ENCODE measurements at places on chromosomes 4 and X. TPM values are rescaled to one million over a fixed set of nuclear protein-coding genes. Genes with fewer than 3 reads are reported as not detected.

- no peaks in the 10 kb centered on the region for H3K27me3 ChIP-seq
- H3K27ac ChIP-seq = no peak overlapping the region
- H3K4me3 ChIP-seq = no peak overlapping the region
- no peaks in the 10 kb centered on the region for H3K36me3 ChIP-seq
- no peaks in the 10 kb centered on the region for H3K4me1 ChIP-seq
Observed at GRCh38 chr4:173433447-173433846, 34.5 kb upstream of the SCRG1 start.

DNA sequence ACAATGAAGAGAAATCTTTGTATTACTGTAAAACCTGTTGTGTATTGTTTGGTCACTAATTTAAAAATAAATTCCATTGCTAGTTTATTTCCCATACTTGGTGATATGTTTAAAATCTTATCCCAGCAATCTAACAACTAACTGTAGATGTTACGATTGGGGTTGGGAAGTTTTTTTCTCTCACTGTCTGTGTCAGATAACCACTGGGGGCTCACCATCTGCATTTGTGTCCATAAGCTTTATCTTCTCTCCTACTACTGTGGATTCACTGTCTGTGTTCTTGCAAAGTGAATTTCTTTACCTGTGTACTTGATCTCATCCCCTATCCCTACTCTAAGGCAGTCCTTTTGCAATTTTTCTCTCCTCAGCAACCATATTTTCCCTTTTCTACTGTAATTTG lies 81.3 kb downstream of the STIM2 start:
- no peaks in the 10 kb centered on the region for H3K27me3 ChIP-seq
- peaks cover 7% of the 10 kb centered on the region for H3K4me1 ChIP-seq
- DNase-seq = no peak
- H3K4me3 ChIP-seq = no peak overlapping the region
- no peaks in the 10 kb centered on the region for H3K36me3 ChIP-seq

DNA sequence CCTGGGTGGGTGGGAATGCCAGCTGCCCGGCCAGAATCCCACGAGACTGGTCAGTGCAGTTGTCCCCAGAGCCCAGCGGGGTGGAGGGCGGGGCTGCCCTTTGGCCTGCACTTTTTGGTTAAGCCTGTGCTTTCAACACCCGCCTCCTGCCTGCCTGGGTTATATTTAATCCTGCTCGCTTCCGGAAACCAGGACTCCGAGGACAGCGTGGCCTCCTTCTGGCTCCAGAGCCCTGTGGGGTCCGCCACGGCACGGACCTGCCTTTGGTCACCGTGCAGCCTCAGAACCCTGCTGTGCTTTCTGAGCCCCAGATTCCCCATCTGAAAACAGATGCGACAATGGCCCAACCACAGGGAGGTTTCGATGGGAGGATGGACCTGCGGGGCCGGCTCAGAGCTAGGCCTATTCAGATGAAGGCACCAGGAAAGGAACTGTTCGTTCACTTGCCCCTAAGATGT lies 29.4 kb upstream of the KIAA0232 start:
- no peaks in the 10 kb centered on the region for H3K36me3 ChIP-seq
- no peak overlapping the region for H3K27ac ChIP-seq
- H3K4me3 ChIP-seq = no peak overlapping the region
- H3K4me1 ChIP-seq = no peaks in the 10 kb centered on the region

DNA sequence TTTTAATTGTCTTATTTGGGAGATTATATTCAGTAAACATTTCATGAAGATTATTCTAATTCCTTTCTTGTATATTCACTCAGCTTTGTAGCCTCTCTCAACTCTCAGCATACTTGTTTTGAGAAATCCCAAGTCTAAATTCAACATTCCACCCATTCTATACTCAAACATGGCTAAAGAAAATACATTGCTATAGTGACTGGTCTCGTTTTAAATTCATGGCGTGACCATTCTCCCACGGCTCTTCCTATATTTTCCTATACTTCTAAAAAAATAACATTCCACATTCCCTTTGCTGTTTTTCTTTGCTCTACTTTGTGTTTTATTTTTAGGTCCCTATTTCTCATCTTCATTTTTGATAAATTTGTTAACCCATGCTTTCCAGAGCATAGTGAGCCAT lies 49.2 kb upstream of the UGT2A1 start:
- H3K4me3 ChIP-seq = no peak overlapping the region
- H3K4me1 ChIP-seq = no peaks in the 10 kb centered on the region
- no peaks in the 10 kb centered on the region for H3K36me3 ChIP-seq
- H3K27me3 ChIP-seq = no peaks in the 10 kb centered on the region
- no peak overlapping the region for H3K27ac ChIP-seq
- no peak for DNase-seq

Gene LRIT3
- total RNA-seq = 0.21 TPM

Gene LDOC1
- total RNA-seq = 52.7 TPM
